ENCODE measurements at places on chromosomes 13 and 19.

DNA sequence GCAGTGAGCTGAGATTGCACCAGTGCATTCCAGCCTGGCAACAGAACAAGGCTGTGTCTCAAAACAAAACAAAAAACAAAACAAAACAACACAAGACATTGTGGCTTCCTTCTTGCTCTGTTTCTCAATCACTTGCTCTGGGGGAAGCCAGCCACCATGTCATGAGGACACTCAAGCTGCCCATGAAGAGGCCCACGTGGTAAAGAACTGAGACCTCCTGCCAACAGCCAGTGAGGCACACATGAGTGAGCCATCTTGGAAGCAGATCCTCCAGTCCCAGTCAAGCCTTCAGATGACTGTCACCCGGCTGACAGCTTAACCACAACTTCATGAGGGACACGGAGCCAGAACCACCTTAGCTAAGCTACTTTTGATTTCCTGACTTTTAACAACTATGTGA lies 25.2 kb downstream of the CPT1C start:
- DNase-seq, result no peak

DNA sequence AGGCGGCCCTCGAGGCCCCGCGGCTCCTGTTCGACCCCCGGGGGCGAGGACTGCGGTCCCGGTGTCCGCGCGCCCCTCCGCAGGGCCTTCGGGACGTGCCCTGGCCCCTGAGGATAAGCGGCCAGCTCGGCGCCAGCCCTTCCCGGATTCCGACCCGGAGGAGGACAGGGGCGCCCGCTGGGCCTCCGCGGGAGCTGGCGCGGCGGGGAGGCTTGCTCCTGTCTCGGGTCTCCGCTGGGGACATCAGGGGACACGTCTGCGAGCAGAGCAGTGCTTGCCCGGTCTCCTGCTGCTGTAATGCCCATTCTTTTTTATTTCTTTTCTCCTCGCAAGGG lies 829 bp downstream of the B3GLCT start:
- DNase-seq, result no peak

DNA sequence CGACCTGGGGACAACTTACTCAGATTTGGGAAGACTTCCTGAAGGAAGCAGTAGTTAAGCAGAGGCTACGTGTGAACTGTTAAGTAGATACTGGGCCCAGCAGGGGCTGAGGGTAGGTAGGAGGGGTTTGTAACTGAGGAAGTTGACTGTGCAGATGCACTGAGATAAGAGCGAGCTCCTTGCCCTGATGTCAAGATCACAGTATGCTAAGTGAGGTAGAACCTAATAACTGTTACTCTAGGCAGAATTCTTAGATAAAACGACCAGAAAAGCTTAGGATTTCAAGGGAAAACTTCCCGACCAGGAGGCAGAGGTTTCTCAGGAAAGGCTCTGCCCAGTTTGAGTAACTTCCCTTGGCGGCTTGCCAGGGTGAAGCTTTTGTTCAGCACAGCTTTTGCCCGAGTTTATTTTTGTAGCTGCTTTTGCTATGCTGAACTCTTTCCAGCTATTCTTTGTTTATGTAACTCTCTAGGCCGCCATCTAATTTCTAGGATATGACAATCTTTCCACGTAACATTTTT lies 632.1 kb downstream of the DIAPH3 start:
- DNase-seq, result no peak

DNA sequence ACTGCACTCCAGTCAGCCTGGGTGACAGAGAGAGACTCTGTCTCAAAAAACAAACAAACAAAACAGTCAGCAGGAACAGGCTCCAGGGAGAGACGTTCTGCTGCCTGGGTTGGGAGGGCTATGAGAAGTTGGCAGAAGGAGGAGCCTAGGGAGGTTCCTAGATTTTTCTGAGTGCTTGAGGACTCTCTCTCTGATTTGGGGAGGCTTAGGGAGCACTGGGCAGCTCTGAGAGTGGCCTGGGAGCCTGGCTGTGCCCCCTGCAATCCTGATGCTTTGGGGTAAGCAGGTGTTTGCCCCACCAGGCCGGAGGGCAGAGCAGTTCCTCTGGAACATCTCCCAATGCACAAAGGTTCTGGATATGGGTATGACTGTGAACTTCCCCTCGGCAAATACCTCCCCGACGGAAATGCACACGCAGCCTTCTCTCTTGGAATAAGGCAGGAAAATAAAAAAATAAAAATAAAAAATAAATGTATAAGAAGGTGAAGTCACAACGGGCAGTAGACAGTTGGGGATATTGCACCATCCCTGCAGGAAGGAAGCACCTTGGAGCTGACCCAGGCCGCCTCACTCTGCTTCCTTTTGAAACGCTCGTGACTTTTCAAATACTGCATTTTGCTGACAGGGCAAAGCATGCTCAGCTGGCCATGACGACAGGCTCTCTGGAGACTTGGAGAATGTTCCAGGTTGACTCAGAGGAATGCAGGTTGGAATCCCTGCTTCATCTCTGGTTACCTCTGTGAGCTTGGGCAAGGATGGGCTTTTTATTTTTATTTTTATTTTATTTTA lies 26.5 kb upstream of the HOMER3 start:
- DNase-seq, result no peak

GRCh38 chr13:108113407-108113806 lies 101.9 kb downstream of the LIG4 start:
- DNase-seq, result no peak

DNA sequence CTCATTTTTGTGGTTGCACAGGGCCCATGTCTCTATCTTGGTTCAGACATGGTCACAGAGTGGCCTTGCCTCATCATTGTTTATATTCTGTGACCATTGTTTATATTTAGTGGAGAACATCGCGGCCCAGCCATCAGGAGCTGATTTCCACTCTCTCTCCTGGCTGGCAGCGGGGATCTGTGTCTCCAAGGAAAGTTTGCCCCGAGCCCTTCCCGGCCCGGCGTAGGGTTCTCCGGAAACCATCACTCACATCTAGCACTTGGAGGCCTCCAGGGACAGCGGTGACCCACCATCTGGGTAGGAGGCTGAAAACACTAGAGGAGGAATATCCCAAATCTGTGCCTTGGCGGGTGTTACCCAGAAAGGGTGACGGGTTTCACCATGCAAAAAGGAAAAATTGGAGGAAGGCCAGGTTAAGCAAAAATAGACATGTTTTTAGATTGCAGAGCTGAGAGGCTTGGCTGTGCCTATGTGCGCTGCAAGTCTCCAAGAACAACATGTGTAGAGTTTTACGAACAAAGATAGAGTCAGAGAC lies 726 bp upstream of the ZNF358 start:
- no peak for DNase-seq

GRCh38 chr19:40627486-40628279 lies 26.5 kb downstream of the LTBP4 start:
- no peak for DNase-seq

GRCh38 chr13:105336706-105337576 lies 1198.5 kb downstream of the EFNB2 start:
- no peak for DNase-seq

DNA sequence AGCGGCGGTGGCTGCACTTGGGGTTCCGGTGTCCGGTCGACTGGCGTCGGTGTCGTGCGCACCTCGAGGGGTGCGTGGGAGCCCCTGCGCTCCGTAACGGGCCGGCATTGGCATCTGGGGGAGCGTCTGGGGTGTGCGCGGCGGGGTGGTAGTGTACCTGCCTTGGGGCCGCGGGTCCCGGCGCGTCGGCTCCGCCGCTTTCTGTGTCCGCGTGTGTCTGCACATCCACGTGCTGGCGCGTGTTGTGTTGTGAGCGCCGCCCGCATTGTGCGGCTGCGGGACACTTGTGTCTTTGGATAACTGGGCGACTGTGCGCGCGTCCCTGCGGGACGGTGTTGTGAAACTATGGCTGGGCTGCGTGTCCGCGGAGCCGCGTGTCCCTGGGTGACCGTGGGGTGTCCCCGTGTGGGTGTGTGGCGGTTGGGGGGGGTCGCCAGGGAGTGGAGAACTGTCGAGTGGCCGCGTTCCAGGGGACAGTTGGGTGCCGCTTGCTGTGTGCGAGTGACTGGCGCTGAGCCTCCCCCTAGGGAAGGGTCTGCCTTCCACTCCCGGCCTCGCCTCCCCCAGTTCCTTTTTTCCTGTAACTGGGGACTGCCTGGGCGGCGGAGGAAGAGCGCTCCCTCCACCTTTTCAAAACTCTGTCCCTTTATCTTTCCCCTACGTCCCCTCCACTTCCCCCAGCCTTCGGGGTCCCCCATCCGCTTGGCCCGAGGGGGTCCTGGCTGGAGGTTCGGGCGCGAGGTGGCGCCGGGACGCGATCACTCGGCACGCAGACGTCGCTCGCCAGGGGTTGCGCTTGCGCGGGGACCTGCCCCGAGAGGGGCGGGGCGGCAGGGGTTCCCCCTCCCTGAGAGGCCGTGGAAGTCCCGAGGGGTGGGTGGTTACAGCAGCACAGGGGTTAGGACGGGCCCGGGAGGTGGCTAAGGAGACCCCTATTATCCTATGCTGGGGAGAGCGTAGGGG lies 5.7 kb upstream of the NFIC start:
- peak; percentile 90 for DNase-seq

GRCh38 chr19:31510635-31511034 lies 161.4 kb upstream of the TSHZ3 start:
- no peak for DNase-seq

DNA sequence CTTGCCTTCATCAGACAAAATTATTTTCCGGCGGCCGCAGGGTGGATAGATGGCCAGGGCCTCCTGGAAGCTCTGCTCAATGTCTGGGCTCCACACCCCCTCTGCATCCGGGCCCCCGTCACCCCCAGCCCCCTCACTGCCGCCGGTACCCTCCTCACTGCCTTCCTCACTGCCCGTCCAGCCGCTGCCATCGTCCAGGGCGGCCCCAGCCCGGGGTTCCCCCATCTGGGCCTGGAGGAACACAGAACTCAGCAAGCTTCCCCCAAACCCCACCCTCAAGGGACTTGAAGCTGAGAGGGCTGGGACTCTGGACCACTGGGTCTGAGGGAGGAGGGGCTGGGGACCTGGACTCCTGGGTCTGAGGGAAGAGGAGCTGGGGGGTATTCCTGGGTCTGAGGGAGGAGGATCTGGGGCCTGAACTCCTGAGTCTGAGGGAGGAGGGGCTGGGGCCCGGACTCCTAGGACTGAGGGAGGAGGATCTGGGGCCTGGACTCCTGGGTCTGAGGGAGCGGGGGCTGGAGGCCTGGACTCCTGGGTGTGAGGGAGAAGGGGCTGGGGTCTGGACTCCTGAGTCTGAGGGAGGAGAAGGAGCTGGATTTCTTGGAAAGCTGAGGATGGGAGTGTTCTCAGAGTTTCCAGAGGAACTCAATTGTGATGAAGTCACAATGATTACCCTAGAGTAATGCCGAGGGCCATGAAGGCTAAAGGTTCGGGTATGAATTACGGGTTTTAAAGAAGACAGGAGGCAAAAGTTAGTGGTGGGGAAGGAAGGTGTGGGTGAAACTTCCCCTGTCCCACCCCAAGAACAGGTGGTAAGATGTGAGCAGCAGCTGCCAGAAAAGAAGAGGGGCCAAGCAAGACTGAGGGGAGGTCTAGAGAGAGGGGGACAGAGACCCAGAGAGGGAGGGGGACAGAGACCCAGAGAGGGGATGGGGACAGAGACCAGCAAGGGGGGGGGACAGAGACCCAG lies 2.1 kb downstream of the TEAD2 start:
- DNase-seq, result no peak

DNA sequence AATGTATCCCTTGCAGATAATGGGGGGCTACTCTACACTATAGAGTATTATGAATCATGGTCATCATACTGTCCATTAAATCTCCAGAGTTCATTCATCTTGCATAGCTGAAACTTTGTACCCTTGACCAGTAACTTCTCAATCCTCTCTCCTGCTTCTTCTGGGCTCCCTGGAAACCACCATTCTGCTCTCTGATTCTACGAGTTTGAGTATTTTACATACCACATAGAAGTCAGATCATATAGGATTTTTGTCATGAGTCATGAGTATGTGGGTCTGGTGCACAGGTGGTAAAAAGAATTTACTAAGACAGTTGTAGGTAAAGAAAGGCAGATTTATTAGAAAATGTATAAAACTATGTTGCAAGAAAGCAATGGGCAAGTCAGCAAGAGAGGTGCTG lies 41.9 kb downstream of the WTIP start:
- no peak for DNase-seq

- no peak for DNase-seq
Measured at GRCh38 chr13:51542346-51543242, 41.7 kb upstream of the WDFY2 start.

GRCh38 chr13:75945841-75946482 lies 309.8 kb downstream of the LMO7 start:
- DNase-seq, result no peak

DNA sequence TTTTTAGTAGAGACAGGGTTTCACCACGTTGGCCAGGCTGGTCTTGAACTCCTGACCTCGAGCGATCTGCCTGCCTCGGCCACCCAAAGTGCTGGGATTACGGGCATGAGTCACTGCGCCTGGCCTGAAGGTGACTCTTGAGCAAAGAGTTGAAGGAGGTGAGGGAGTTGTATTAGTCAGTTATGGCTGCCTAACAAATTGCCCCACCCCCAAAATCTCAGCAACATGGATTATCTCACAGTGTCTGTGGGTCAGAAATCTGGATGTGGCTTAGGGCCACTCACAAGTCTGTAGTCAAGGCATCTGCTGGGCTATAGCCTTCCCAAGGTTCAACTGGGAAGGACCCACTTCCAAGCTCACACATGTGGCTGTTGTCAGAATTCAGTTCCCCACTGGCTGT lies 52.8 kb upstream of the ADGRE5 start:
- no peak for DNase-seq

DNA sequence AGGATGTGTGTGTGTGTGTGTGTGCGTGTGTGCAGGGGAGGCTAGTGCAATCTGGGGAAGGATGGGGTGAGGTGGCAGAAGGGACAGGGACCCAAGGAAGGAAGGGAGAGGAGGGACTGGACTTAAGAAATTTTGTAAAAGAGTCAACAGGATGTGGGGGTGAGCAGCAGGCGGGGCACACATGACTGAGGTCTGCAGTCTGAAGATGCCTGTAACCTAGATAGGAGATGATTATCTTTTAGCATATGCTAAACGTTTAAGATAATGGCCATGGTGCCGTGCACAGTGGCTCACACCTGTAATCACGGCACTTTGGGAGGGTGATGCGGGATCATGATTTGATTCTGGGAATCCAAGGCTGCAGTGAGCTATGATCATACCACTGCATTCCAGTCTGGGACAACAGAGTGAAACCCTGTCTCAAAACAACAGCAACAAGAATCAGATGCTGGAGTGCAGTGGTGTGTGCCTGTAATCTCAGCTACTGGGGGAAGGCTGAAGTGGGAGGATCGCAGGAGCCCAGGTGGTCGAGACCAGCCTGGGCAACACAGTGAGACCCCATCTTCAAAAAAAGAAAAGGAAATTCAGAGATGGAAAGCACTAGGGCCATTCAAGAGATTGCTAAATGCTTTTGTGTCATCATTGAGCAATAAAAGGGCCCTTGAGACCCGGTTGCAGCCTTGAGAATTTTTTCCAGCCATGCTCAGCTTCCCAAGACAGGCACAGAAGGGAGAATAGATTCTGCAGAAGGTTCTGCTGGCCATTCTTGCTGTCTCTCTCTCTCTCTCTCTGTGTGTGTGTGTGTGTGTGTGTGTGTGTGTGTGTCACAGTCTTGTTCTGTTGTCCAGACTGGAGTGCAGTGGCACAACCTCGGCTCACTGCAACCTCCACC lies 3.8 kb upstream of the ZNF414 start:
- no peak for DNase-seq

- DNase-seq, result no peak
Measured at GRCh38 chr19:35987571-35987896, 7.5 kb upstream of the SDHAF1 start.

GRCh38 chr13:30017880-30018279 lies 167.5 kb upstream of the UBL3 start:
- DNase-seq, result no peak

GRCh38 chr13:40969169-40969901 lies 49.8 kb downstream of the ELF1 start:
- DNase-seq, result no peak

All from vagina (tissue), 2 donors.